ENCODE measurements at places on chromosomes 12 and 14.

GRCh38 chr12:68591734-68592418 is 18.8 kb upstream of the RAP1B start:
- no peak for DNase-seq

DNA sequence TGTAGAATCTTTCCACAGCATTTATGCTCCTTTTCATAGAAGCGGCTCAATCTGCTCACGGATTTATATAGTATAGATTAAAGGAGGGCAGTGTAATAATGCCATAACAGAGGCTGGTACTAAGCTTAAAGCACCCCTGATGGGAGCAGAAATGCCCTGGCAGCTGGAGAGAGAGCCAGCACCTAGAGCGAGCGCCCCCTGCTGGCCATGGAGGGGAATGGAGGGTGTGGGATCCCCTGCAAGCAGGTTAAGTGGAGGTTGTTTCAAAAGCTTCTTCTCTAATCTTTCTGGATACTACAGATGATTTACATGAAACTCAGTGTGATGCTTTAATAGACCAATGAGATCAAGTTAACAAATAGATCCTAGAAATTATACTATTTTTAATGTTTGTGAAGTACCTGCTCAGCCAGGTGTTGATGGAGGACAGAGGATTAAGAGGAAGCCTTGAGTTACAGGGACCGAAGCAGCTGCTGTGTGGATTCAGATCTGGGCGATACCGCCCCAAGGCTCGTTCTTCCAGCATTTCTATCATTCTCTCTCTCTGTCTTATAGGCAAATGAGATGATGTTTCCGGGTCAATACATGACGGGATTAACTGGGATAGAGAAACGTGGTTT is 1519.3 kb upstream of the TMEM132C start:
- peak; percentile 41 for DNase-seq

DNA sequence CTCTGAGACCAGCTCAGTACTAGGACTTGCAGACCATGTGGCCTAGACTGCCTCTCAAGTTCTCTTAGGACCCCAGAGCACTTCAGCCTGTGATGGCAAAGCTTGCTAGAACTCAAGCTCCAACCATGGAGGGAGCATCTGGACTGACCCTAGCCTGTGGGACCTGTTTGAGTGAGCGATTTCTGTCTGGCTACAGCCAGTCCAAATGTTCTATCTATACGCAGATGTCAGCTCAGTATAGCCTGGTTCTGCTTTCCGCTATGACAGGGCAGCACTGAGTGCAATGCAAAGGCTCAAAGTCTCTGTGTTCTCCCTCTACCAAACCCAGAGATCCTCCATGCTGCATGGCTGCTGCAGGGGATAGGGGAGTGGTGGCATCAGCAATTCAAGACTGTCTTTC is 20.7 kb upstream of the PPM1H start:
- no peak for DNase-seq

GRCh38 chr14:56289155-56289554 is 170.9 kb downstream of the PELI2 start:
- DNase-seq: no peak

- DNase-seq: no peak
These were observed 152.5 kb upstream of the BTG1 start for GRCh38 chr12:92297932-92298696.

GRCh38 chr12:25755136-25755970 is 202.3 kb upstream of the LMNTD1 start:
- no peak for DNase-seq

DNA sequence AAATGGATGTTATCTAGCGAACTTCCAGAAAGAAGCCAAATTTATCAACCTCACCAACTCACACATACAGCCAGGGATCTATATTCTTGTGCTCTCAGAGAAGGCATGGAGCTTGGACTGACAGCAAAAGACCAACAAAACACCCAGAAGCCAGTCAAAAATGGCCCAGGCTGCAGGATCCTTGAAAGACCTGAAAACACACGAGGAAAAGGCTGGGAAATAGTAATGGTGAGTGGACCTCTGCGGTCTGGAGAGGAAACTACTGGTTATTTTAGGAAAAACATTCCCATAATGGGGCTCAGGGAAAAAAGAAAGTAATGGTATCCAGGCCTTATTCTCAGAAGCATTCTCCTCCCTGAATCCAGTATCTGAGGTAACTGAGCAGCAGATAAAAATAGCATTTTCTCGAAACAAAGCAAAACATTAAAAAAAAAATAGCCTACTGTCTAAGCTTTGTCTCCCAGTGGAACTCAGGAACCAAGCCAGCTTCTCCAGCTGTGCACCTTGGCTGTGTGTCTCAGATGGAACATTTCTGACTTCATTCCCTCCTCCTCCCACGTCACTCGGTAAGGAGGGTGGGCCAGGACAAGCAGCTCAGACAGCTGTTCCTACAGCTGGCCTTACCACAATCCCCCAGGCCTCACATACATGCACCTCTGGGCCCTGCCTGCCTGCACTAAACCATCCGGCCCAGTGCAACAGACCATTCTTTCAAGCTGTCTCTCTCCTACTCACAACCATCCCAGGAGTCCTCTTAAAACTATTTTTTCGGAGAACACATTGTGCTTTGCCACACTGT is 249.9 kb downstream of the DAD1 start:
- no peak for DNase-seq

DNA sequence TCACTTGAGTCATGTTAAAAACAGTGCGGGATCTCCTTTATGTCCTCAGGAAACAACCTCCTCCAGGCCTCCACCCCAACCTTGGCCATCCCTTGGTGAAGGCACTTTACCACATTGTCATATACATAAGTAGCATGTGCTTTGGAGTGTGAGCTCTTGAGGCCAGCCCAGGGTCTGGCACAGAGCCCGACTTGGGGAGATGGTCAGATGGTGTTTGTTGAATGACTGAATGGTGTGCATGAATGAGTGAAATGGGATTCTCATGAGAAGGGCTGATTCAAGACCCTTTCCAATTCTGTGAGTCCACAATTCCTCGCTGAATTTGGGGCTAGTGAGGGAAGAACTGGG is 52.9 kb upstream of the DLK1 start:
- no peak for DNase-seq

- no peak for DNase-seq
These were observed 17.2 kb upstream of the ARID4A start for GRCh38 chr14:58280954-58281787.

DNA sequence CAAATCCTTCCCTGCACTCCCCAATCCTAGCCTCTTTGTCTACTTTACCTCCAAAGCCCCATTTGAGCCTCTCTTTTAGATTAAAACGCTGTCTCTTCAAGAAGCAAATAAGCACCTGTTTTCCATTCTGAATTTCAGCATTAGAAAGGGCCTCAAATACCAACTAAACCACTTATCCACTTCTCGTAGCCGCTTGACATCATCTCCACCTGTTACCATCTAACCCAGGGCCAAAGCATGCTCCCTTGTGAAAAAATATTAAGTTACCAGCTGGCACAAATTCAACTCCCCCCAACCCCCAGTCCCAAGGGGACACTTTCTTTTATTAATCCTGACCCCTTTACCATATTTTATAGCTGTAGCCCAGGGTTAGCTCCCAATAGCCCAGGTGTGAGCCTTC is 43.1 kb downstream of the GPHB5 start:
- no peak for DNase-seq

DNA sequence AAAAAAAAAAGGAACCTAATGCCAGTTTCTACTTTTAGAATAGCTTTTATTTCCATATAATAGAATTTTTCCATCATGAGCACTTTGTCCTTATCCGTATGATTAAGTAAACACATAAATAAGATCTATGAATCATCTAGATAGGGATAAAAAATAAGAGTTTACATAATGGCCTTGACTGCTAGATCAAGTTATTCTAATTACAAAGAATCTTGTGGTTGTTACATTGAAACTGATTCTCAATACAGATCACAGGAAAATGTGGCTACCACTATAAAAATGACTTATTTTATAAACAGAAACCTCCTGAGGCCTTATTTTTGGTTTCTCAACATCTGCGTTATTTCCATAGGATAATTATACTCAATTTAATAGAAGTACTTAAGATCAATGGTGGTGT is 34.4 kb upstream of the NDUFA12 start:
- no peak for DNase-seq

GRCh38 chr12:31353750-31354708 is 28.1 kb upstream of the SINHCAF start:
- DNase-seq: no peak

DNA sequence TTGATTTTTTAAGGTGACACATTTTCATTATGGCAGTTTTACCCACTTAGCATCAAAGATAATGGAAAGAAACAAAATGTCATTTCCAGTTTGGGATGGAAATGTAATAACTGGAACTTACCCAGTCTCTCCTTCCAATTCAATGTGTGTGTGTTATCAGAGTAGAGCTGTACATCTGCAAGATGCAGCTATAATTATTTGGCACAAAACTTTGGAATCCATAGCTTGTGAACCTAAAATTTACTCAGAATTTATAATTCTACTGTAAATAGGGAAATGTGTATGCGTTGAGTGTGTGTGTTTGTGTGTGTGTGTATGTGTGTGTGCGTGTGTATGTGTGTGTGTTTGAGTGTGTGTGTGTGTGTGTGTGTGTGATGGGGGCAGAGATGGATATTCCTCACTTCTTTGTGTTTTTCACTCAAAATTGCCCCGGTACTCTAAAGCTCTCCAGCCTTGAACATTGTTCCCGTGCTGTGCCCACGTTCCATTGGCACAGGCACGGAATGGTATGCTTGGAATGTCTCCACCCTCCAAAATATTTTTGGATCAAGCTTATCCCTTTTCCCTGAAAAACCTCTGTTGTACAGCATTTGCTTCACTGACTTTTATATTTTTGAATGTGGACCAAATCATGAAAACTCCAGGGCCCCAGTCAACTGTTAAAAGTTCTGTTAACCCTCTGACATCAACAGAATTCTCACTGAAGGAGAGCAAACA is 150.2 kb upstream of the BMP4 start:
- no peak for DNase-seq

DNA sequence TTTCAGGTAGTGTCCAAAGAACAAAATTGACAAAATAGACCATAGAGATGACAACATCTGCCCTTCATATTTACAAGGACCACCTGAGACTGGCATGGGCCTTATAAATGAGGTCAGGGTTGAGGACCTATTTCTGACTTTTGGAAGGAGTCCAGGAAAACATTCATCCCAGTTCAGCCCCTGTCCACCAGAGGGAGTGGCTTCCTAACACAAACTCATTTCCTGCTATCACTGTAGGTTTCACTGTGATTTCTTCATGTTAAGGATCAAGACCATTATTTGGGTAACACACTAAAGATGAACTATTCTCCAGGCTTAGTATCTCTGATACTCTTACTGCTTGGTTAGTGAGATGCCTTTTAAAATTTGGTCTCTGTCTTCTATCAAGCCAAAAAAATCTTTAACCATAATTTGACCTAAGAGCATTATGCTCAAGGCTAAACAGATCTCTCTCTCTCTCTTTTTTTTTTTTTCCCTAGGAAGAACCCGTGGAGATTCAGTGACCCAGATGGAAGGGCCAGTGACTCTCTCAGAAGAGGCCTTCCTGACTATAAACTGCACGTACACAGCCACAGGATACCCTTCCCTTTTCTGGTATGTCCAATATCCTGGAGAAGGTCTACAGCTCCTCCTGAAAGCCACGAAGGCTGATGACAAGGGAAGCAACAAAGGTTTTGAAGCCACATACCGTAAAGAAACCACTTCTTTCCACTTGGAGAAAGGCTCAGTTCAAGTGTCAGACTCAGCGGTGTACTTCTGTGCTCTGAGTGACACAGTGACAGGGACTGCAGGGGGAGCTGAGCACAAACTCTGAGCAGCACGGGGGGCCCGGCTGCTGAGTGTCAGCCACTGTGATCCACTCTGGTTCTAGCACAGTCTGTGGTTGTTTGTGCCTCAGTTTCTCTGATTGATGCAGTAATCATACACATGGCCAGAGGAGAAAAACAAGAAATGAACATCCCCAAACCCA is 267.6 kb upstream of the OR4E1 start:
- peak; percentile 14 for DNase-seq

- no peak for DNase-seq
These were observed 190.2 kb downstream of the ANO4 start for GRCh38 chr12:100984796-100985195.

- no peak for DNase-seq
These were observed 42.7 kb downstream of the CAMKK2 start for GRCh38 chr12:121253638-121254335.

- no peak for DNase-seq
These were observed 80.8 kb downstream of the DACT1 start for GRCh38 chr14:58718226-58719205.

GRCh38 chr12:31297572-31298514 is 28.1 kb downstream of the SINHCAF start:
- DNase-seq: no peak

DNA sequence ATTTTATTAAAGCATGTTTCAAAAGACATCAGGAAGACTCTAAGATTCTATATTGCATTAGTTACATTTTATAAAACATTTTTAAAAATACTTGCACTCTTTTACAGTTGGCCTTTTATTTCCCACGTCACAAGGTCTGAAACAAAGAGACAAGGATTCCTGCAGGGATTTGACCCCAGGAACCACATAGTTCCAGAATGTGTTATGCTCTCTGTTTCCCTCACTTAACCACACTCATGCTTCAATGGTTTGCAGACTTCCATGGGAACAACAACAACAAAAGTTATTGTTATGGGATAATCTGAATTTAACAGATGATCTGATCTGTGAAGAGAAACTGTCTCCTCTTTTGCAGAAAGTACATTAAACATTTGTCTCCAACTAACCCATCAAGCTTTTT is 104.3 kb upstream of the PPFIA2 start:
- no peak for DNase-seq

DNA sequence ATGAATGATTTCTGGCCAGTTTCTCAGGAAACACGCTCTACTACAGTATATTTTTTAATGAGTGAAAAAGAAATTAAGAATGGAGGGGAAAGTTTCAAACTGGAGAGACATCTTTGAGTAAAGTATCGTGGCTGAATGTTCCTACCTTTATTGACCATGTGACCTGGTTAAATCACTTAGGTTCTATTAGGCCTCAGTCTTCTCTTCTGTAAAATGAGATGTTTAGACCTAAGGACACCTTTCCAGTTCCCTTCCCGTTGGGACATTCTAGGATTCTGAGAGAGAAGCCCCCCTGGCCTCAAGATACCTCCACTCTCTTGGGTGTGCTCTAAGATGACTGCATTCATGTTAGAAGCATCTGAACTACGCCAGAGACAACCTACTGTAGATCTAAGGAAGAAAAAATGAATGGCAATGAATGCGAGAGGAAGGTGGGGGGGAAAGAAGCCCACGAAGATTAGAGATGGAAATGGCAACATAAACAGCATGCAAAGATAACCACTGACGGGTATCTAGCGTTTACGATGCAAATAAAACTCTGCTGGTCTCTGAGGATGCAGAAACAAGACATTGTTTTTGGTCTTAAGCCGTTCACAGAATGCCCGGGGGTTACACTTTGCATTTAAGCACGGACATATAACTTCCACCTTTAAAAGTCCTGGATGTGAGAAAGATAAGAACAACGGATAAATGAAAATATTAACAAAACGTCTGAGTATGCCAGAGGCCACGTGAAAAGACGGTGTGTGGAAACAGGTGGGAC is 599 bp upstream of the CPSF6 start:
- DNase-seq: no peak

- DNase-seq: no peak
These were observed 5.5 kb downstream of the PLEKHG6 start for GRCh38 chr12:6315704-6316597.
